Natural killer cell (primary cell): ENCODE measurements at places on chromosomes 11 and 22.

DNA sequence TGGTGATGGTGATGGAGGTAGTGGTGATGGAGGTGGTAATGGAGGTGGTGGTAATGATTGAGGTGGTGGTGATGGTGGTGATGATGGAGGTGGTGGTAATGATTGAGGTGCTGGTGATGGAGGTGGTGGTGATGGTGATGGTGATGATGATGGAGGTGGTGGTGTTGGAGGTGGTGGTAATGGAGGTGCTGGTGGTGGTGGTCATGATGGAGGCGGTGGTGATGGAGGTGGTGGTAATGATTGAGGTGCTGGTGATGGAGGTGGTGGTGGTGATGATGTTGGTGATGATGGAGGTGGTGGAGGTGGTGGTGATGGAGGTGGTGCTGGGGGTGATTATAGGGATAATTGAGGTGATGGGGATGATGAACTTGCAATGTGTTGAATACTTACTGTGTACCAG lies 79.9 kb downstream of the MPPED1 start:
- no peak for DNase-seq

GRCh38 chr11:114586797-114587196 lies 8.8 kb downstream of the NXPE4 start:
- DNase-seq: no peak

- DNase-seq: no peak
Measured at GRCh38 chr11:130726234-130727037, 189.8 kb downstream of the SNX19 start.

DNA sequence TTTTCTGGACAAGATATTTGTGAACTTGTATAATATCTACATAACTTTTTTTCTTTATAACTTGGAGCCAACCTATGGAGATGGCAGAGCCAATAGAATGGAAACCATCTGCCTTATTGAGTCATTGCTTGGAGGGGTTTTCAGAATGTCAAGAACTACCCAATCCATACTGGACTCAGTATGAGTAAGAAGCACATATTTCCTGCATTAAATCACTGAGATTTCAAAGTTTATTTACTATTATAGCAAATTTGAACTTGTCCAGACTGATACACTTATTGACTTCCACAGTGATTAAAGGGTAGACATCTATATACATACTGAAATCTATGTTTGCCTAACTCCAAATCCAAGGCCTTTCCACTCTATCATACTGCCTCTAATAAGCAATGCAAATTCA lies 704.0 kb downstream of the KCNA4 start:
- DNase-seq: no peak

- DNase-seq: no peak
Measured at GRCh38 chr11:73566422-73566821, 31.5 kb downstream of the FAM168A start.

- no peak for DNase-seq
Measured at GRCh38 chr11:8826139-8826786, 84.7 kb upstream of the AKIP1 start.

- DNase-seq: no peak
Measured at GRCh38 chr11:61975638-61976419, 8.4 kb upstream of the FTH1 start.

DNA sequence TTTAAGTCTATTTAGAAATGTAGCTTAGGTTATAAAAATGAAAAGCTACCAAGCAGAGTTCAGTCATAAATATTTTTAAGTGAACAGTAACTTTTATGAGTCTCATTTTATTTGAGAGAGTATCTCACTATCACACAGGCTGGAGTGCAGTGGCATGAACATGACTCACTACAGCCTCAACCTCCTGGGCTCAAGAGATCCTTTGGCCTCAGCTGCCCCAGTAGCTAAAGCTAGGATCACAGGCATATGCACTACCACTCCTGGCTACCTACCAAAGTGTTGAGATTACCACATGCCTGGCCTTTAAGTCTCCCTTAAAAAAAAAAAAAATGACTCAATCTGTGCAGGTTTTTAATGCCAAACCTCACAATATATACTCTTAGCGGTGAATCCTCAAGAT lies 34.7 kb upstream of the CLNS1A start:
- DNase-seq: no peak
